ENCODE measurements at places on chromosomes 4 and X.

- DNase-seq: no peak
Measured at GRCh38 chrX:103776546-103776945, at the start of gene PLP1. TSS of gene PLP1 (plus strand) at chrX:103776840. CDS start at chrX:103776996, 156 bp downstream.

- no peak for DNase-seq
Measured at GRCh38 chrX:1596676-1597344, 5.4 kb downstream of the AKAP17A start.

GRCh38 chr4:56804551-56804950 is 16.9 kb downstream of the SPINK2 start:
- DNase-seq: no peak

DNA sequence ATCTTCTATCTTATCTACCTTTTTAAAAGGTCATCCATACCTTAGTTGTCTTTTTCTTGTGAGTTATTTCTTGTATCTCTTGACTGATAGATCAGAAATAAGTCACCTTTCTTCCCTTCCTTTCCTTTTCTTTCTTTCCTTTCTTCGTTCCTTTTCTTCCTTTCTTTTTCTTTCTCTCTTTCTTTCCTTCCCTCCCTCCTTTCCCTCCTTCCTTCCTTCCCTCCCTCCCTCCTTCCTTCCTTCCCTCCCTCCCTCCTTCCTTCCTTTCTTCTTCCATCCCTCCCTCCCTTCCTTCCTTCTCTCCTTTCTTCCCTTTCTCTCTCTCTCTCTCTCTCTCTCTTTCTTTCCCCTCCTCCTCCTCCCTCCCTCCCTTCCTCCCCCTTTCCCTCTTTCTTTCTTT is 93.5 kb downstream of the CEP135 start:
- DNase-seq: no peak

DNA sequence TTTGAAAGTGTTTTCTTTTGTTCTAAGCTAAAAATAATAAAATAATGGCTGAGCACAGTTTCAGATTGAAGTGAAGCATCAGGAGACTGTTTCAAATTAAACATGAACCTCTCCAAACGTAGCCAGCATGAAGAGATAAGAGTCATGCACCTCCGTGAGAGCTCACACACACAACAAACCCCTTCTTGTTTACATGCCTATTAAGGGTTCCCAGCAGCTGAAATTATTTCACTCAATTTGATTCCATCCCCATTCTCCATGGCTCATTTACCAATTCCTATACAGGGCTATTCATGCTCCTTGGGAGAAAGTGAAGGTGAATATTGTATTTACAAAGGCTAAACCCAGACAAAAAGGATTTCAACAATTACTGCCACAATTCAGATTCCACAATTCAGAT is 954.1 kb upstream of the INTU start:
- no peak for DNase-seq

Data from effector memory CD8-positive, alpha-beta T cell (primary cell).